Fibroblast of skin of right quadriceps (primary cell): ENCODE measurements at places on chromosomes 2 and 18.

GRCh38 chr2:102768892-102769291 lies 7.1 kb downstream of the TMEM182 start:
- no peak for DNase-seq

- no peak for DNase-seq
Measured at GRCh38 chr2:219886615-219887014, 259.2 kb downstream of the SLC4A3 start.

- DNase-seq: peak; percentile 1
Measured at GRCh38 chr18:1483385-1483784, 578.7 kb downstream of the ADCYAP1 start.

GRCh38 chr2:127090281-127091120 lies 16.5 kb downstream of the BIN1 start:
- no peak for DNase-seq

GRCh38 chr2:170218931-170219330 lies 41.0 kb downstream of the MYO3B start:
- DNase-seq: no peak

- DNase-seq: peak; percentile 89
Measured at GRCh38 chr18:67515942-67516538, 480 bp downstream of the DSEL start.

GRCh38 chr18:13510594-13510993 lies 215.8 kb downstream of the FAM210A start:
- no peak for DNase-seq

- DNase-seq: no peak
Measured at GRCh38 chr2:65380255-65380654, 52.1 kb downstream of the SPRED2 start.

- DNase-seq: no peak
Measured at GRCh38 chr2:238698451-238699306, 149.2 kb upstream of the TWIST2 start.

- peak; percentile 7 for DNase-seq
Measured at GRCh38 chr2:127864877-127865276, 6.9 kb upstream of the POLR2D start.

DNA sequence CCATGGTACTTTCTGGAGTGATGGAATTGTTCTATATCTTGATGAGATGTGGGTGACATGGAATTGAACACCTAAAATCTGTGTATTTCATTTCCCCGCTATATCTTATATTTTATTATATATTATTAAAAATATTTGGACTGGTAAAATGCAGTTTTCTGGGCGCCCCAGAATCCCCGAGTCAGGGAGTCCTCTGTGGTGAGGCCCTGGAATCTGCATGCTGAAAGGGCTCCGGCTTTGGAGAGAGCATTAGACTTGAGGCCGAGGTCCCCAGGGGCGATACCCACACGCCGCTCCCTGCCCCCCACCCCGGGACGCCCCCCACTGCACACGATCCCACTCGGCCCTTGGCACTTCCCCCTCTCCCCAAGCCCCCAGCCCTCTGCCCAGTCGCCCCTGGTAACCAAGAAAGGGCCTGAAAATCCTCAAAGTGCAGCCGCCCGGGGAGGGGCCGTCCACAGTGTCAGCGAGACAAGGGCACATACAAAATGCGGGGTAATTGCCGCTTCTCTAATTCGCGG lies 126.0 kb downstream of the ZFP36L2 start:
- no peak for DNase-seq

- peak; percentile 50 for DNase-seq
Measured at GRCh38 chr2:9099341-9099751, 95.9 kb upstream of the MBOAT2 start.

DNA sequence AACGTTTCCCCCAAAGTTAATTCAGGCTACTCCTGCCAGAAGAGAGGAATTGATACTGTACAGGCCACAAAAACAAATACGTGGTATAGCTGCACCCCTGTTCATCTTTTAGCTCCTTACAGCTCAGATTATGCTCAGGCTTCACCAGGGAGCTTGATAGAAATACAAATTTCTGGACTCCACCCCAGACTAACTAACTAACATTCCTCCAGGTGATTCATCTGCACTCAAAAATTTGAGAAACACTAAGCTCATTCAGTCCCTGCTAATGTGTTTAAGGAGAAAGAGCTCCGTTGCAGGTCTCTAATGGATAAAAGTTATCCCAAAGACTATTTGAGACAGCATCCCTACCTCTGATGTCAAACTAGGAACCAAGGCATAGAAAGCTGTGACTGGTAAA lies 36.8 kb upstream of the UNC80 start:
- no peak for DNase-seq

- no peak for DNase-seq
Measured at GRCh38 chr18:68233018-68233417, 481.9 kb downstream of the TMX3 start.

GRCh38 chr2:230758566-230759480 lies 46.2 kb downstream of the CAB39 start:
- DNase-seq: peak; percentile 91

DNA sequence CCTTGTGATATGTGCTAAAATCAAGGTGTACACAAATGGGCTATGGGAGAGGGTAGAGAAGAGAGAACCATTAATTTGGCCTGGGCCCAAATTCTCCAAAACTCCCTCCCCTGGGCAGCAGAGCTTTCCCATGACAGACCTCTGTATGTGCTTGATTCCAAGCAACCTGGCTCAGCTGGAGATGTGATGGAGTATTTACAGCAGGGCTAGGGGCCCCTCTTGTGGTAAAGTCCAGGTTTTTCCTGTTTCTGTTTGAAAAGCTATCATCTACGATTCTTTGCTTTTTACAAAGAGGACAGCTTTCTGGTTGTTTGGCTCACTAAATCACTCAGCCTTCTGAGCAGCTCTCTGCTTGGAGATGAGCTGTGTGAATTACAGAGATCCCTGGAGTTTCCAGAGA lies 40.3 kb downstream of the KCNS3 start:
- DNase-seq: peak; percentile 7

DNA sequence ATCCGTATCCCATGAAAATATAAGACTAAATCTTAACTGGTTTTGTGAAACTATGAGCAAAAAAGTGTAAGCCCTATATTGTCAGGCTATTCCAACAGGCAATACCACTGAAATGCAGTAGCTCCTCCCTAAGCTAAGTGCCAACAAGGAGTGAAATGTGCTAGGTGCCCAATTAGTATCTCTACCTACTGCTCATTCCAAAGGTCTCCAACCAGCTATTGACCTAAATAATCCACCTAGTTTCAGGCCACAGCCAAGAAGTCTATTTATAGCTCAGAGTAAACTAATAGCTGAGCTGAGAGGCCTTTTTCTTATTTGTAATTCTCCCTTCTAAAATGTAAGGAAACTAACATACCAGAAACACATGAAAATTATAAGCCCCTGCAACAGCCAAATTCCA lies 482.2 kb downstream of the DCC start:
- DNase-seq: no peak

GRCh38 chr2:43073401-43073825 lies 153.0 kb downstream of the ZFP36L2 start:
- peak; percentile 77 for DNase-seq

GRCh38 chr2:194319222-194319992 lies 1337.6 kb upstream of the SLC39A10 start:
- DNase-seq: no peak

DNA sequence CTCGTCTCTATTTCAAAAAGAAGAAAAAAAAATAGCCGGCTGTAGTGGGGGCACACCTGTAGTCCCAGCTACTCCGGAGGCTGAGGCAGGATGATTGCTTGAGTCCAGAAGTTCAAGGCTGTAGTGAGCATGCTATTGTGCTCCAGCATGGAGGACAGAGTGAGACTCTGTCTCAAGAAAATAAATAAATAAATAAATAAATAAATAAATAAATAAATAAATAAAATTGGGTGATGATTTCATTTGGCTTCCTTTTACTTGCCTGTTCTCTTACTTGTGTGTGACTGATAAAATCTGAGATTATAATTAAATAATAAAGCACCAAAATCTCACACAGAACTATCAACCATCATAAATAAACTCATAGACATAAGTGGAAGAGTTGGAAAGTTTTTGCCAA lies 657.8 kb downstream of the NRXN1 start:
- no peak for DNase-seq

GRCh38 chr18:54950221-54950620 lies 9.0 kb downstream of the CCDC68 start:
- DNase-seq: no peak

DNA sequence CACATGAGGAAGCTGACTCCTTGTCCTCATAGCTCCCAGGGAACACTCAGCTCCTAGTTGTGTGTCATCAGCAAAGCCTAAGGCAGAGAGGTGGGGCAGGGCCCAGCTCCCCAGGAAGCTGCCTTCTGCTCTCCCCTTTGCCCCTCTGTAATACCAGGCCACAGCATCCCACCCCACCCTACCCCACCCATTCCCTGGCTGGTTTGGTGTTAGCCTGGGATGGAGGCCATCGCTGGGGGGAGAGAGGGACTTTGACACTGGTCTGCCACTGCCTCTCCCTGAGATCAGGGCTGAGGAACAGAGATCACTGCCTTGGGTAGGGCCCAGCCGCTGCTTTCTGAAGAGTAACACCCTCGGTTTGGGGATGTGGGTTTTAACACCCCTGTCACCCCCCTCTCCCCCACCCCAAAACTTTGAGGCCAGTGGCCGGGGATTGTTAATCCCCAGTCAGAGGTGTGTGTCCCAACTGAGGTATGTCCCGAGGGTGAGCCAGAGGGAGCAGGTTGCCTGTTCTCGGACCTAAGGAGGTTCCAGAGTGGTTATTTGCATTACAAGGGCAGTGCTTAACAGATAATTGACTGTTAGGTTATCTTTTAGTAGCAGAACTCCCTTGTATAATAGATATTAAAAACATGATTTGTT lies 41.4 kb downstream of the TET3 start:
- DNase-seq: no peak

GRCh38 chr2:127118038-127118437 lies 11.1 kb upstream of the BIN1 start:
- DNase-seq: no peak

- no peak for DNase-seq
Measured at GRCh38 chr2:2586931-2587330, 255.9 kb upstream of the MYT1L start.

DNA sequence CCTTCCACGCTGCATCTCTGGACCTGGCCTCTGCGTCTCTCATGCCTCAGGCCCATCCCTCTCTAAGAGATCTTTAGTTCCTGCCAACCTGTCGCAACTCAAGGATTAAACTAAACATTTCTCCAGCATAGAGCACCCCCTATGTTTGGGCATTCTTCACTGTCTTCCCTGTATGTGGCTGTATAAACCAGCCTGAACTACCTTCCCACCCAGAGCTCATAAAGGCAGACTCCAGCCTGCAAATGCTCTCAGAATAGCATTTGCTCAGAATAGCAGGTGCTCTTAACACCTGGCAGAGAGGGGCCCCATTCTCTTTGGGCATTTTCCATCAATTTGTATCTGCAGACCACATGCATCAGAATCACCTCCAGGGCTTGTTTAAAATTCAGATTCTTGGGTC lies 83.4 kb downstream of the EHD3 start:
- DNase-seq: no peak

DNA sequence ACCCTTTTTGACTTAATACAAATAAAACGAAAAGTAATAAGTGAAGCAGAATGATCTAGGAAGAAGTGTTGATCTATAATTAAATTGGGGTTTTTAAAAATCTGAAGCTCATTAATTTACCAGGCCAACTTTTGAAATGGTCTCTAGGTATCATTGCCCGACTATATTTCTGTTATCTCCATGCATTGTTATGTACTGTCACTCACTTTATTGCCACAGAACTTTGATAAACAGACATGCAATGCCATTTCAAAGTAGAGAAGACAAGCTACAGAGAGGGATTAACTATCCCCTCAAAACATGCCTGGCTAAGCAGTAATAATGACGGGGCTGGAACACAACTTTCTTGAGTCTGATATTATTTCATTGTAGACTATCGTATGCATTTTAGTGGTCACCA lies 147.6 kb upstream of the ITGA4 start:
- DNase-seq: no peak
